ENCODE measurements at places on chromosomes 16 and 17.

GRCh38 chr17:60604686-60605334, 4.8 kb downstream of the PPM1D start:
- peak; percentile 47 for DNase-seq

- DNase-seq, result no peak
Measured at GRCh38 chr17:78532311-78532710, 44.9 kb downstream of the DNAH17 start.

- DNase-seq, result no peak
Measured at GRCh38 chr17:66950325-66950724, 14.2 kb upstream of the CACNG4 start.

- DNase-seq, result peak; percentile 95
Measured at GRCh38 chr16:56294579-56294978, 103.3 kb downstream of the GNAO1 start.

- no peak for DNase-seq
Measured at GRCh38 chr17:37614823-37615222, 5.6 kb upstream of the SYNRG start.

DNA sequence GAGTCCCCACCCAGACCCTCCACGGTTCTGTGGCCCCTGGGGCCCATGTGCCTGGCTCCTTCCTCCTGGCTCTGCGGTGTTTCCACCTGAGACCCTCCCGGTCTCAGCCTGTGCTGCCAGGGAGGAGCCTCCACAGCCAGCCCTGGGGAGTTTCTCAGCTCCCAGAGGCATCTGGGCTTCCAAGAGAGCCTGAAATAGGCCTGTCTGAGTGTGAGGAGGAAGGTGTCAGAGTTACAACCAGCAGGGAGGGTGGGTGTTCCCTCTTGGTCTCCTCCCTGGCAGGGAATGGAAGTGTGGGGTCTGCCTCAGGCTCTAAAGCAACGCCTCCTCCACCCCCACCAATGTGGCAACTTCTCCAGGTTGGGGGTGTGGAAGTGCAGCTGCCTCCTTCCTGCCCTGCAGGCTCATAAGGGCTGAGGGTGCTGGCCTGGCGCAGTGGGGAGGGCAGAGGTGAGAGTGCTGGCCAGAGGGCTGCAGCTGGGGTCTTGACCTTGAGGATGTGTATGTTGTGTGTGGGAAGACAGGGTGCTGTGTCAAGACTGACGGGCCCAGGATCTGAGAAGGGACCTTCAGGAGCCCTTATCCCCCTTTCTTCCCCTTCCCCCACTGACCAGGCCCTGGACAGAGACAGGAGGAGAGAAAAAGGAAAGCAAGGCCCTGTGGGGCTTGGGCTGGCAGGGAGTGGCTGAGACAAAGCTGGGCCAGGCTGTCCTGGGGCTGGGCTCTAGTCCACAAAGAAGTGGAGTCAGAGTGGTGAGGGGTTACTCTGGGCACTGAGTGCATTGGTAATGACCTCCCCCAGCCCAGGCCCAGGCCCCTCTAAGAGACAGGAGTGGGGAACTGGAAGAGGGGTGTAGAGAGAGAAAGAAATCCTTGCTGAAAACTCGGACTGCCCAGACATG, 2.4 kb downstream of the CYGB start:
- no peak for DNase-seq

- DNase-seq, result peak; percentile 95
Measured at GRCh38 chr16:86396901-86397311, 113.4 kb upstream of the FOXF1 start.

GRCh38 chr17:2608350-2608913, 15.0 kb downstream of the PAFAH1B1 start:
- no peak for DNase-seq

DNA sequence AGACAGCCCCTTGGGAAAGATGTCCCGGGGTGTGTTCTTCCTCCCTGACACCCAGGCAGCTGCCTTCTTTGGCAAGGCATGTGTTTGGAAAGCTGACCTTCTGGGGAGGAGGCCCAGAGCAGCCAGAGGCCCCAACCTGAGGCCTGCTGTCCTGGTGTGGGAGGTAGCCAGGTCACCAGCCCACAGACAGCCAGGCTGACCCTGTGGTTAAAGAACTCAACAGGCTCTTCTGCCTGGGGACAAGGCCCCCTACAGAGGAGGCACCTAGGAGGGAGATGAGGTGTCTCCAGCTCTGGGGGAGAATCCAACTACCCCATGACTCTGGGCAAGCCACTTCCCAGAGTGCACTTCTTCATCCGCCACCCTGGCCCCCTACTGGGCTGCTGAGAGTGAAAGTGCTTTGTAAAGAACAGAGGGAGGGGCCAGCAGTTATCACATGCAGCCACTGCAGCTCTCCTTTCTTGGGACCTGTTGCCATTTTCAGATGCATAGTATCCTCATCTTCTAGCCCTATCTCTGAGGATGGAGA, 13.1 kb upstream of the SREBF1 start:
- DNase-seq, result peak; percentile 31

DNA sequence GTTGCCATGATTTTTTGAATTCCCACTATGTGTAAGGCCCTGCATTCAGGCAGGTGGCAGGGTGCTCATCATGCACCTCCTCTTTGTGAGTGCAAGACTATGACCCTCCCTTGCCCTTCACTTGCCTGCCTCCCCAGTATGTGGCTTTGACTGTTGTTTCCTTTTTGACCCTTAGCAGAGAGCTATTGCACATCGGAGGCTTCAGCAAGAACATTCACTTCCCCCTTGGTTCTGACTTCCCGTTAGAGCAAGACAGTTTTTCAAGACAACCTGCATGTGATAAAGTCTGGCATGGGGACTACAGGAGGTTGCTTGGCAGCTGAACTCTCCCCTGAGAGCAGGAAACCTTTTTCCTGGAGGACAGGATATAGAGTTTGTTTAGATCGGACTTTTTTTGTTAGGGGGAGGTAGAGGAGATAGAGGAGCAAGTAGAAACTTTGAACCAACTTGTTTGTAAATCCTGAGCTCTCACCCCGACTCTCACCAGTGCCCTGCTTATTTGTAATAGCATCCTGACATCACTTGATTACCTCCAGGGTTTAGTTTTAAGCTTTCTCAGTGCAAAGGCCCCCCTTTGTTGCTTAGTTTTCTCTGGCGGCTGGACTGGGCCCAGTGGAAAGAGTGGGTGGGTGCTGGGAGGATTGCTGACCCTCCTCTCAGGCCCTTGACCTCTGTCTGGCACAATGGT, 34.3 kb downstream of the LIMD2 start:
- no peak for DNase-seq

DNA sequence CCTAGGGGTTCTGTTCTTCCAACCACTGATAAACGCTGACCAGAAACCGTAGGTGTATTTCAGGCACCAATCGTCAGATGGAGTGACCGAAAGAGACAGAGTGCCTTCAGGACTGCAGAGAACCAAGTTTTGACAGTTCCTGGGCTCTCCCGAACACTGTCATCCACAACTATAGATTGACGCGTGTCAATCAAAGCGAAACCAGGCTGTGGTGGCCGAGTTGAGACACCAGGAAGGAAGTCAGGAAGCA, 11.9 kb upstream of the AURKB start:
- DNase-seq, result no peak

DNA sequence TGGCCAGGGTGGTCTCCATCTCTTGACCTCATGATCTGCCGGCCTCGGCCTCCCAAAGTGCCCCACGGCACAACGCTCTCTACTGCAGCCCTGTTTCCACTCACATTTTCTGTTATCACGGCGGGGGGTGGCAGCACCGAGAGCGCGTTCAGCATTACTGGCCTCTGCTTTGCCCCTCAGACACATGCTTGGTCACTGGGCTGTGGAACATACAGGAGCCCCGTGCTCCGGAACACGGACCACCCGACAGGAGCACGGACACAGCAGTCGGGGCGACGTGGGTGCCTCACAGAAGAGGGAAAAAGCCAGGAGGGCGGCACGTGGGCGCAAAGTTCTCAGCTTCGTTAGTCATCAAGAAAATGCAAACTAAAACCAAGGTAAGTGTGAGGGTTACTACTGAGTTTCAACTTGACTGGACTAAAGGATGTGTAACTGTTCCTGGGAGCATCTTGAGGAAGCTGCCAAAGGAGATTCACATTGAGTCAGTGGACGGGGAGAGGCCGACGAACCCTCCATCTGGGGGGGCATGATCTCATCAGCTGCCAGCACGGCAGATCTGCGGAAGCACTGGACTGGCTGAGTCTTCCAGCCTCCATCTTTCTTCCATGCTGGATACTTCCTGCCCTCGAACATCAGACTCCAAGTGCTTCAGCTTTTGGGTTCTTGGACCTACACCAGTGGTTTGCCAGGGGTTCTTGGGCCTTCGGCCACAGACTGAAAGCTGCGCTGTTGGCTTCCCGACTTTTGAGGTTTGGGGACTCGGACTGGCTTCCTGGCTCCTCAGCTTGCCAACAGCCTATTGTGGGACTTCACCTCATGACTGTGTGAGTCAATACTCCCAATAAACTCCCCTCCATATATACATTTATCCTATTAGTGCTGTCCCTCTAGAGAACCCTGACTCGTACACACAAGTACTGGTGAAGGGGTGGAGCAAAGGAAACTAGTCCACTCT, 106.8 kb downstream of the ZNF778 start:
- peak; percentile 69 for DNase-seq

DNA sequence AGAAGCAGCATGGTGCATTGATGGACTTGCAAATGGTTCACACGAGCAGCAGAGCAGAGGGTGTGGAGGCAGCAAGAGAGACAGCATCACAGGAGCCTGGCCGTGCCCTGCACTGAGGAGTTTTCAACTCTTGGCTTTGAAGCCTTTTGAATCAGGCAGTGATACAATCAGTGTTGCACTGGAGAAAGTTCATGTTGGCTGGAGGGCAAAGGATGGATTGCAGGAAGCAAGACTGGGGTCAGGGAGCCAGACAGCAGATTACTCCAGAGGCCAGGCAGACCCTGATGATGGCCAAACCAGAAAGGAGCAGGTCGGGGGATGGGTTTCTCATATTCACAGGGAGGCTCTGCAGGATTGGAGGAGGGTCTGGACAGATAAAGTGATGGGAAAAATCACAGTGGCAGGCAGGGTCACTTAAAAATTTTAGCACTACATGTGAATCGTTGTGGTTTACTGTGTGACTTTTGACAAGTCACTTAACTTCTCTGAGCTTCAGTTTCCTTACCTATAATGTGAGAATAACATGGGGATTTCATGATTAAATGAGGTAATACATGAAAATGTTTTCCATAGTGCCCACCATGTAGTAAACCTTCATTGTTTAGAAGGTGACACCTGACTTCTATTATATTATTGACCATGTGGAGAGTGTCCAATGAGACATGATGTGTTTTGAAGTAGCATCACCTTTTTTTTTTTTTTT, 125.3 kb downstream of the SALL1 start:
- DNase-seq, result no peak

DNA sequence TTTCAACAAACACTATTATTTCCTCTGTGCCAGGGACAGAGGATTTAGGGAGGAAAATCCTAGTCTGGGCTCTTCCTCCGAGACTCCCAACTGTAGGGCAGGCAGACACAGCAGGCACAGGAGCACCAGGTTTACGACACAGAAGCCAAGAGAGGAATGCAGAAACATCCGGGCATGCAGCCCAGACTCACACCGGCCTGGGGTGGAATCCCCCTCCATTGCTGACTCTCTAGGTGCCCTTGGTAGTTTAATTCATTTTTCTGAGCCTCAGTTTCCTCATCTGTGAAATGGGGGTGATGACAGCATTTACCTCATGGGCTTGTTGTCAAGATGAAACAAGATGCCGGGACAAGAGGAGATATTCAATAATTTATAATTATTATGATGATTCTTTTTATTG, 14.9 kb downstream of the CA4 start:
- no peak for DNase-seq

- no peak for DNase-seq
Measured at GRCh38 chr16:71565812-71566700, 10.8 kb downstream of the TAT start.

DNA sequence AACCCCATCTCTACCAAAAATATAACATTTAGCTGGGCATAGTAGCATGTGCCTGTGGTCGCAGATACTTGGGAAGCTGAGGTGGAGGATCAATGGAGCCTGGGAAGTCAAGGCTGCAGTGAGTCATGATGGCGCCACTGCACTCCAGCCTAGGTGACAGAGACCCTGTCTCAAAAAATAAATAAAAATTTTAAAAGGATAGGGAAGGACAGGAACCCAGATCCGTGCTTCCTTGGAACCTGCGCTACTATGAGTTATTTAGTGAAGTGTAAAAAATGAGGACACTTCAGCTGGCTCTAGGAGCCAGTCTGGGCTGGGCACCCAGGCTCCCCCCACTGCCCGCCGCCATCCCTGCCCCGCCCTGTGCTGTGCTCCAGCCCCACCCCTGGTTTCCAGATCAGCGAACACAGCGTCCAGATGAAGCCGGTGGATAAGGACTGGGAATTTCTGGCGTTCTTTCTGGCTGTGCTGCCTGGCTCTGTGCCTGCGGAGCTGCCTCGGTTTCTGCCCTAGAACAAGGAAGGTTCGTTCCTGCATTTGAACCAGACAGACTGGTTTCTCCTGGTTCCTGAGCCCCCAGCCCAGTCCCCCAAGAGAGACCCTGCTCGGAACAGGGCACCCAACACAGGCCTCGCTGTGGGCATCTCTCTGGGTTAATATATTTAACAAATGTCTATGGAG, 18.5 kb downstream of the PLLP start:
- no peak for DNase-seq

GRCh38 chr17:14460516-14461226, 159.8 kb downstream of the HS3ST3B1 start:
- no peak for DNase-seq

- DNase-seq, result no peak
Measured at GRCh38 chr17:19579867-19580565, 46.4 kb downstream of the SLC47A1 start.

DNA sequence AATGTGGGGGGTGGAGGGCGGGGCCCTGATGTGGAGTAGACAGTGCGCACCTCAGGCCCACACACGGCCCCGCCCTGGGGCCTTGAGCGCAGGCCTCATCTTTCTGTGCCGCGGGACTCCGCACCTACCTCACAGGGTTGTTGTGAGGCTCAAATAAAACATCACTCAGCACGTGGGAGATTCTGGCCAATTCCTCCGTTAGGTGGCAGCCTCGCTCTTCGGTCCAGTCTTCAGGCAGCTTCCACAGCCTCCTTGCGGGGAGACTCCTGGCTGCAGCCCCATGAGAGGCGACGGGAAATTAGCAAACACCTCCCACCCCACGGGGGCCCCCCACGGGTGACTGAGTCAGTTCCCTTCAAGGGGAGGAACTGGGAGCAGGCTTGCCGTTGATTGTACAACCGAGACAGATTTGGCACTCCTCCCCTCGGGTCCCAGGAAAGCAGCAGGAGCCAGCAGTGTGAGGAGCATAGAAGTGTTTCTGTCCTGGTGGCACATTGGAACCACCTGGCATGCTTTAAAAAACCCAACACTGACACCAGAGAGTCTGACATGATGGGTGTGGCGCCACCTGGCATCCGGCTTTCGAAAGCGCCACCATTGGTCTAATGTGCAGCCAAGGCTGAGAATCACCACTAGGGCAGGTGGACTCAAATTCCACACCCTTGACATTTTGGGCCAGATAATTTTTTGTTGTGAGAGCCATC, 7.6 kb downstream of the MRM1 start:
- DNase-seq, result peak; percentile 65

DNA sequence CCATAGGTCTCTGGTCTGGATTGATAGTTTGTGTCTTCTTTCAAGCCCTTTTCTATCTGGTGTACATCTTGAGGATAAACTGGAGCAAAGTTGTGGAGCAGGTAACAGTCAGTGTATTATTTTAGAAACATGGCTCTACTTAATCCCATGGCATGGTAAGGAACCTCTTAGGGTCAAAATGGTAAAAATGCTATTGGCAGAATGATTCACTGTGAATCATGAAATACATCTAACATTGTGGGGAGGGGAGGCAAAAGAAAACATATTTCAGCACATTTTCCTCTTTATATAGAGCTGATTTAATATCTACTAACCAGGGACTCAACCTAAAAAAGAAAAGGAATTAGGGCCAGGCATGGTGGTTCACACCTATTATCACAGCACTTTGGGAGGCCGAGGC, 17.9 kb upstream of the ALDH3A2 start:
- no peak for DNase-seq
